ENCODE measurements at places on chromosomes 13 and 19.

DNA sequence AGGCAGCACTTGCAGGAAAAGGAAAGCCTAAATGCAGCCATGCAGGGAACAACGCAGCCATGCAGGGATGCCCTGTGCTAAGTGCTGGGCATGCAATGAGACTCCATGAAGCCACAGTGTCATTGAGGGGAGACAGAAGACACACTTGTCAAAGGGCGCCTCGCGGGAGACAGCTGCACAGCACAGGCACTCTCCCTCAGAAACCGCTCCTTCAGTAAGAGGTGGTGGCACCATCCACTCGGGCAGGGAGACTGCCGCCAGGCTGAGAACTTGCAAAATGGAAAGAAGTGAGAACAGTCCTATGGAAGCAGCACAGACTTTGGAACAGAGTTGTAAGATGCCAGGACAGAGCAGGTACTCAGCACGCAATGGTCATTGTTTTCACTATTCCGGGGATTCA, 51.1 kb downstream of the GGACT start:
- DNase-seq, result no peak

DNA sequence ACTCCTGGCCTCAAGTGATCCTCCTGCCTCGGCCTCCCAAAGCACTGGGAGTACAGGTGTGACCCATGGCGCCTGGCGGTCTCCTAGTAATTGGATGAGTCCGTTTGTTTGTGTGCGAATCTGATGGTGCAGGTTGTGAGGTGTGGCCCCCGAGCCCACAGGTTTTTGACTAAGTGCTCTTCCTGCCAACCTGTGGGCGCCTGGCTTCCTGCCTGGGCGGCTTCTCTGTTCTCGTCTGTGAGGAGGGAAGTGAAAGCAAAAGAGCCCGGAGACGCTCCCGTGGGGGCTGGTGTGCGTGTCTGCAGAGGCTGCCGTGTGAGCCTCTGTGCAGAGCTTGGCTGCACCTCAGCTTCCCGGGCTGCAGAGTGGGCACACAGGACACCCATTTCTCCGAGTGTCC, 10.0 kb downstream of the ARHGAP45 start:
- no peak for DNase-seq

- no peak for DNase-seq
These were observed 37.0 kb upstream of the FARP1 start for GRCh38 chr13:98105929-98106336.

DNA sequence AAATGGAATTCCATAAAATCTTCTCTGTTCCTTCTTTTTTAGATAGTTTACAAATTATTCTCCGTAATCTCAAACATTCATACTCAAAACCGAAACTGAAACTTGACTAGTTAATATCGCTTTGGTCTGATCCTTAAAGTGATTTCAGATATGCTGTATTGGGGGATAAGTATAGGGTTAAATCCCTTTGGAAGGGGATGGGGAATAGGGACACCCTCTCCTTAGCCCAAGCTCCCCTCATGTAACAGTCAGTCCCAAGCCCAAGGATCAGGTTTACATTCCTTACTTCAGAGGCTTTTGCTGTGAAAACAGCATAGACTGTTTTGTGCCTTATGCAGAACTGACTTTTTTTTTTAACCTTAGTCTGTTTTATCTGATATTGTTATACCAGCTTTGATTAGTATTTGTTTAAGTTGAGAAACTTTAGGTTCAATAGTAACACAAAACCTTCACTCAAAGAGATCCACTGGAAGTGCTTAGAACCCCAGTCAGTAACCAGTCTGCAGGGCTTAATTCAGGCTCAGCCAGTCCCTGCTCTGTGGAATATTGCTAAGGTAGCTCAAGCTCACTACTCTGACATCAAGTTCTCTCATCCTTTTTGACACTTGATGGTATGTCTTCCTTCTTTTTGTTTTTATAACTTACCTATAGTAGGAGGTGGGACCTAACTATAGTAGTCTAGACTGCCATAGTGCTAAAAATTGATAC, 10.5 kb downstream of the CDADC1 start:
- no peak for DNase-seq

- no peak for DNase-seq
These were observed 499.5 kb upstream of the GPC6 start for GRCh38 chr13:92727118-92727517.

DNA sequence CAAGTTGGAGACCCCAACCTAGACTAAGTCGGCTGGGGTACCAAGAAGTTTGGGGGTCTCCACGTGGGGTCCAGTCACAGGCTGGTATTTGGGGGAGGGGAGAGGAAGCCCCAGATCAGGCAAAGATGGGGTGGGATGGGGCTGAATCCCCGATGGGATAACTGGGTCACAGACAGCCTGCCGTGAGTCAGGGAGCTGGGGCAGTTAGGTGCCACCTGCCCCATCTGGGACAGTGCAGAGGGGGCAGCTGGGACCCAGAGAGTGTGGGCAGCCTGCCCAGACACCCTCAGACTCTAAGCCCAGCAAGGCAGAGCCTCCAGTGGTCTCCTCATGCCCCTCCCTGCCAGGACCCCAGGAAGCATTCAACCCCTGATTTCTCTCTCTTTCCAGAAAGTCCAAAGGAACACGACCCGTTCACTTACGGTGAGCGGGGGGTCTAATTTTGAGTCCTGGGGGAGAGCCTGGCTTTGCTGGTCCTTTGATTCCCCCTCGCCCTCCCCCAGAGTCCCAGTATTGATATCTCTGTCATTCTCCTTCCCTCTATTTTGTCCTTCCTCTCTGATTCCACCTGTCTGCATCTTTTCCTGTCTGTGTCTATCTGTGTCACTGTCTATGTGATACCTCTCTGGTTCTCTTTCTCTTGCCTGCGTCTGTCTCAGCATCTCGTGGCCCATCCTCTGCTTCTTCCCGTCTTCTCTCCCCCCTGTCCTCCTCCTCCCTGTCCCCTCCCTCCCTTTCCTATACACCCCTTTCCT, 1.8 kb downstream of the FXYD1 start:
- no peak for DNase-seq

GRCh38 chr13:80086304-80086721, 254.6 kb downstream of the SPRY2 start:
- DNase-seq, result peak; percentile 42

DNA sequence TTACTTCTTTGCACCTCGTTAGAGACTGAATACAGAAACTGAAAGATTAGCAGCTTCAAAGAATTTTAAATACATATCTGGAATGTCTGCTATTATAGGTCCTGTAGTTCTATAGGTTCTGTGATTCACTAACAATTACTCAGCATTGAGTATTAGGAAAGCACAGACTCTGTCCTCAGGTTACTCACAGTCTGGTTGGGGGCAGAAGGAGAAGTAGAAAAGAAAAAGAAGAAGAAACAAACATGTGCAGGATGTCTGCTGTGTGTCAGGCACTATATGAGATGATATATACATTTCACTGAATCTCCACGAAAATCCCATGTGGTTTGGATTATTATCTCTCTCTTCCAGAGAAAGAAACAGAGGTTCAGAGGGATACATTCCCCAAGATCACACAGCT, 40.1 kb downstream of the SERTM1 start:
- no peak for DNase-seq

- DNase-seq, result no peak
These were observed 3.9 kb upstream of the SSBP4 start for GRCh38 chr19:18415178-18415867.

Measured in RKO (cell line).